ENCODE measurements at places on chromosomes 3 and 15. TPM values are rescaled to one million over a fixed set of nuclear protein-coding genes. Genes with fewer than 3 reads are reported as not detected.

Gene NEK10
- 23.0 TPM for total RNA-seq

Gene HRG
- not detected for total RNA-seq

Gene ZNF35
- 11.2 TPM for total RNA-seq

Gene FHIT
- total RNA-seq = 2.1 TPM

Gene DPPA2
- total RNA-seq = not detected

Gene NR1I2
- total RNA-seq = under 0.01 TPM

Gene ANKRD63
- total RNA-seq = not detected

Gene TGFBR2
- total RNA-seq = 86.5 TPM

Gene DZIP1L
- 16.9 TPM for total RNA-seq

Gene FBXW12
- total RNA-seq = not detected

Gene FOXB1
- not detected for total RNA-seq

Gene GPR171
- not detected for total RNA-seq

Gene IL12A
- total RNA-seq = 72.5 TPM

Gene SMCO1
- not detected for total RNA-seq

Gene GOLGA6D
- not detected for total RNA-seq

Gene CDHR4
- total RNA-seq = not detected

Gene FAM43A
- total RNA-seq = 8.8 TPM

Gene SLC38A3
- not detected for total RNA-seq

Gene PLAAT1
- total RNA-seq = not detected

Gene FES
- 23.4 TPM for total RNA-seq

Gene TAGLN3
- 0.51 TPM for total RNA-seq

Gene SUSD5
- total RNA-seq = 2.3 TPM

Gene ANKDD1A
- total RNA-seq = 6.7 TPM

Gene ACTR8
- 38.8 TPM for total RNA-seq

Gene TMEM266
- 0.26 TPM for total RNA-seq

Gene EXD1
- total RNA-seq = 0.17 TPM

Gene PIGZ
- 0.51 TPM for total RNA-seq

Gene TMCO5A
- not detected for total RNA-seq

Gene CDC25A
- 1.0 TPM for total RNA-seq

Gene AMIGO3
- under 0.01 TPM for total RNA-seq

Gene GRAMD2A
- 0.77 TPM for total RNA-seq

Gene LINGO1
- total RNA-seq = not detected

Gene OIP5
- total RNA-seq = 2.0 TPM

Gene CD96
- total RNA-seq = under 0.01 TPM

Gene MUC20
- total RNA-seq = under 0.01 TPM

Gene SKIL
- 53.2 TPM for total RNA-seq

Gene KIF23
- total RNA-seq = 3.1 TPM

Gene ABCC5
- total RNA-seq = 18.8 TPM

Gene PTX3
- total RNA-seq = 464 TPM

Data from fibroblast of lung (primary cell).